ENCODE measurements at places on chromosomes 5 and 9. TPM values are rescaled to one million over a fixed set of nuclear protein-coding genes. Genes with fewer than 3 reads are reported as not detected.
A peak's percentile ranks its signal among the peaks of the same experiment; 100 is the strongest.

Gene PCDHB8
- 0.49 TPM for polyA plus RNA-seq

Gene SNX2
- polyA plus RNA-seq = 11.4 TPM

Gene SLC25A48
- 3.2 TPM for polyA plus RNA-seq

Gene SLC36A3
- not detected for polyA plus RNA-seq

Gene SPZ1
- polyA plus RNA-seq = not detected

Gene GRXCR2
- not detected for polyA plus RNA-seq

Gene OR13C4
- polyA plus RNA-seq = not detected

Gene TMEM141
- polyA plus RNA-seq = 84.5 TPM

- DNase-seq = no peak
Observed at GRCh38 chr5:113748403-113748802, 234.9 kb downstream of the YTHDC2 start.

DNA sequence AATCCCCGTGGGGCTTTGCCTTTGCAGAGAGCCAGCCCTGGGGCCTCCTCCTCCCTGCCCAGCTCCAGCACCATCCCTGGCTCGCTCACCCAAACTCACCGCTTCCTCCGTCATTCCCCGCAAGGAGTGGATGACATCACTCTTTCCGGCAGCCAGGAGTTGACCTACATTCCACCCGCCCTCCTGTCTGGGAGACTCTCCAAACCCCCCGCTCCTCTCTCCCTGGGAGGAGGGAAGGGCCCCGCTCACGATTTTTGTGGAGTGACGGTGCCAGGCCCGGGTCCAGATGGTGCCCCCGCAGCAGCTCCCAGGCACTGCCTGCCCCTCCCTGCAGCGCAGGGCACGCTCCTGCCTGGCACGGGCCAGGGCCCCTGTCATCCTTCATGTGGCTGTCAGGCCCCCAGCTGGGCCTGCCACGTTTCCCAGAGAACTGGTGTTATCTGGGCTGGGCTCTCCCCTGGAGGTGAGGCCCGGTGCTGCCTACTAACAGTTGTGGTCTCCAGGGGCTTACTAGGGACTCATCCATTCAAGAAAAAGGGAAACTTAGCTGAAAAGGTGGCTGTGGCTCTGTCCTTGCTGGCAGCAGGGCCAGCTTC is 52.3 kb downstream of the NTNG2 start:
- DNase-seq = peak; percentile 92

- DNase-seq = no peak
Observed at GRCh38 chr5:32916648-32917047, 205.5 kb downstream of the NPR3 start.

DNA sequence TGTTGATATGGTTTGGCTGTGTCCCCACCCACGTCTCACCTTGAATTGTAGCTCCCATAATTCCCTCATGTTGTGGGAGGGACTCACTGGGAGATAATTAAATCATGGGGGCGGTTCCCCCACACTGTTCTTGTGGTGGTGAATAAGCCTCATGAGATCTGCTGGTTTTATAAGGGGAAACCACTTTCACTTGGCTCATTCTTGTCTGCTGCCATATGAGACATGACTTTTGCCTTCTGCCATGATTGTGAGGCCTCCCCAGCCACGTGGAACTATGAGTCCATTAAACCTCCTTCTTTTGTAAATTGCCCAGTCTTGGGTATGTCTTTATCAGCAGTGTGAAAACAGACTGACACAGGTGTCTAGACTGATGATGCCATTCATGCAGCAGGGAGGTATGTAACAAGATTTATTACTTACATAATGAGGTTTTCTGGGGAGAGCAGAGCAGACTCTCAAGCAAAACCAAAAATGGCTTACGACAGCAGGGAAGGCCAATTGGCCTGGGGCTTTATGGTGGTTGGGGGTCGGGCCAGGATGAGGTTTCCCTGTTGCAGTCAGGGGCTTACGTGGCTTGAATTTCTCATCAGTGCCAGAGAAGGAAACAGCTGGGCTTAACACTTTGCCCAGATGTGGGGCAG is 9.5 kb upstream of the COMMD10 start:
- DNase-seq = no peak

- DNase-seq = peak; percentile 14
Observed at GRCh38 chr5:117131048-117131679, 556.5 kb upstream of the SEMA6A start.

- DNase-seq = no peak
Observed at GRCh38 chr9:3189113-3189861, 336.5 kb downstream of the RFX3 start.

DNA sequence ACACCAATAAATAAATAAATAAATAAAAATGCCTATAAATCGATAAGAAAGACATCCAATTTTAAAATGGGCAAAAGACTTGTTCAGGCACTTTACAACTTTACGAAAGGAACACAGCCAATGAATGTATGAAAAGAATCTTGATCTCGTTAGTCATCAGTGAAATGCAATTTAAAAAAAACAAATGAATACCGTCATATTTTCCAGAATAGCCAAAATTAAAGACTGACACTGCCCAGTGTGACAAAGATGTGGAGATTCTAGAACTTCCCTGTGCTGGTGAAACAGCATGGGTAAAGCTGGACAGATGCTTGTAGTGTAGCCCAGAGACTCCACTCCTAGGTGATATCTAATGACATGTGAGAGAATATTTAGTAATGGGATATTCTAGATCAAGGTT is 127.1 kb downstream of the GOLPH3 start:
- DNase-seq = no peak

DNA sequence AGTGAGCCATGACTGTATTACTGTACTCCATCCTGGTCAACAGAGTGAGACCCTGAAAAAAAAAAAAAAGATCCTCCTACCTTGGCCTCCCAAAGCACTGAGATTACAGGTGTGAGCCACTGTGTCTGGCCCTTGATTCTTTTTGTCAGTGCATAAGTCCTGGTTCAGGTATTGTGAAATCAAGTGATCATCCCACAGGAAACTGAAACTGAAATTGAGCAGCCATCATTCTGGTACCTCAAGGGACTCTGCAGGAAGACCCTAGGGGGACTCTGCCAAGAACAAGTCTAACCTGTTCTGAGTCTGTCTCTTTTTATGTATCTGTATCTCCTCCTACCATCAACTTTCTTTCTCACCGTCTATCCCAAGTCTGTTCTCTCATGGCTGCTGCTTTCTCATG is 1.9 kb upstream of the DCAF10 start:
- DNase-seq = no peak

DNA sequence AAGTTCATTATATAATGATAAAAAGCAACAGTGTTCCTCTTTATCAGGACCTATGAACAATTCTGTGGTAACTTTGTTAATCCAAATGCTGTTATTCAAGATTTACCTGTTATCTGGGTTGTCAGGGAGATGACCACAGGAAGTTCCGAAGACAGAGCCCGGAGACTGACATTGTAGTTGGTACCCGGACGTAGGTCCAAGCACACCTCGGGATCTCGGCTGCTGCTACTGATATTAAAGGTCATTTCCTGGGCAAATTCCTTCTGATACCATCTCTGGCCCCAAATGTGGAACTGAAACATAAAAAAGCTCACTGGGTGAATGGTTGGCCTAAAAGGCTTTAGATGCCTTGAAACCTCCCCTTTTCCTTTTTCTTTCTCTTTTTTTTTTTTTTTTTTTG is 96.7 kb downstream of the SUSD1 start:
- DNase-seq = no peak

- DNase-seq = no peak
Observed at GRCh38 chr9:93028448-93029006, 30.0 kb upstream of the SUSD3 start.

DNA sequence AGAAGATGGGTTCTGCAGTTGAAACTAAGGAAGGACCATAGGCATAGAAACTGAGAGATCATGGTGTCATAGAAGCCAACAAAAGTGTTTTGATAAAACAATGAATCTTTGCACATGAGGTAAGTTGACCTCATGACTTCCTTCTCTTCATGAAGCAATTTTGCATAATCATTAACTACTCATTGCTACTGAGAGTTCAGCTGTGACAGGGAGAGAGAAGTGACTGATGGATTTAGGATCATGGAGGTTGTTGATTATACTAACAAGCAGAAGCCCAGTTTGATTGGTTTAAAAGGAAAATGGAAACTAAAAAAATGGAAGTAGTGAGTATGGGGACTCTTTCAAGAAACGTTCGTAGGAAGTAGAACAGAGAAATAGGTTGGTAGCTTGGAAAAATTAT is 51.2 kb downstream of the PARP8 start:
- no peak for DNase-seq

DNA sequence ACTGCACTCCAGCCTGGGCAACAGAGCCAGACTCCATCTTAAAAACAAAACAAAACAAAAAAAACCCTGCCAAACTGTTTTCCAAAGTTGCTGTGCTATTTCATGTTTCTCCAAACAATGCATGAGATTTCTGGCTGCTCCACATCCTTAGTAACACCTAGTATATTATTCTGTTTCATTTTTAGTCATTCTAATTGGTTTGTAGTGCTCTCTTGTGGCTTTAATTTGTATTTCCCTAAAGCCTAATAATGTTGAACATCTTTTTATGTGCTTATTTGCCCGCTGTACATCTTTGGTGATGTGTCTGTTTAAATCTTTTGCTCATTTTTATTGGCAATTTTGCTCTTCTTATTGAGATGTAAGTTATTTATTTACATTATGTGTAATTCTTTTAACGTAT is 18.4 kb upstream of the TTC1 start:
- no peak for DNase-seq

DNA sequence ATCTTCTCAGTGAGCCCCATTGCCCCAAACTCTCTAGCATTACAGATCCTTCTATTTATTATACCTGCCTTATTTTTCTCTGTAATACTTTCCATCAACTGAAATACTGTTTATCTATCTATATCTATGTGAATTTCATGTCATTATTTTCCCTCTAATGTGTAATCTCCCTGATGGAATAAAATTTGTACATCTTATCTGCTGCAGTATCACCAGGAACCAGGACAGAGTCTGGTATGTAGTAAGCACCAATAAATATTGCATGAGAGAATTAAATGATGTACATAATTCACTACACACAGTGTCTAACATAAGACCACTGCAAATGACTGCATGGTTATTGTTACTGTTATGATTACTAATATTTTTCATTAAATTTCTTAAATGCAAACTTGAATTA is 759.1 kb downstream of the PRELID2 start:
- DNase-seq = no peak

DNA sequence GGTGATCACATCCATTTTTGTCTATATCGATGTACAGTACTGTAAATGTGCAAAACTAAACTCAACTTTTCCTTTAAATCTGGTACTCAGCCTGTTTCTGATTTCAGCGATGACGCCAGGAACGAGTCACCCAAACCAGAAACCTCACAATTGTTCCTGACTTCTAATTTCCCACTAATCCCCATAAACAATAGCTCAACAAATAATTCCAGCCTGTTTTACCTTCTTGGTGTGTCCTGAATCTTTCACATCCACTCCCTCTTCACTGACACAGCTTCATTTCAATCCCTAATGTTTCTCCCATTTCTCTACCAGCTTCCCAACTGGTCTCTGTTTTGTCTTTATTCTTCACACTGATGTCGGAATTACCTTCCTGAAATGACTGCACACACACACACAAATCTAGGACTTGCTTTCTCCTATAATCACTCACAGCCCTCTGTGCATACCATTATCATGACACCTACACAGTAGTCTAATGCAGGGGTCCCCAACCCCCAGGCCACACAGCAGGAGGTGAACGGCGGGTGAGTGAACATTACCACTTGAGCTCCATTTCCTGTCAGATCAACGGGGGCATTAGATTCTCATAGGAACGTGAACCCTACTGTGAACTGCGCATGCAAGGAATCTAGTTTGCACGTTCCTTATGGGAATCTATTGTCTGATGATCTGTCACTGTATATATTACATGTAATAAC is 97.8 kb upstream of the SLC30A5 start:
- DNase-seq = no peak

Measured in pancreas (tissue), 10 donors.